ENCODE measurements at places on chromosomes 3 and 15. TPM values are rescaled to one million over a fixed set of nuclear protein-coding genes. Genes with fewer than 3 reads are reported as not detected.

DNA sequence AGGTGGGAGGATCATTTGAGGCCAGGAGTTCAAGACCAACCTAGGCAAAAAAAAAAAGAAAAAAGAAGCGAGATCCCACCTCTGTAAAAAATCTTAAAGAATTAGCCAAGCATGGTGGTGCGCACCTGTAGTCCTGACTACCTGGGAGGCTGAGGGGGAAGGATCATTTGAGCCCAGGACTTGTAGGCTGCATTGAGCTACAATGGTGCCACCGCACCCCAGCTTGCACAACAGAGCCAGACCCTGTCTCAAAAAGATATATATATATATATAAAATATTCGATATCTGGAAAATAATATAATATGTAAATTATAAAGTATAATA is 1.1 kb upstream of the IMP3 start:
- DNase-seq, result no peak

MITF gene
- 11.4 TPM for total RNA-seq

DNA sequence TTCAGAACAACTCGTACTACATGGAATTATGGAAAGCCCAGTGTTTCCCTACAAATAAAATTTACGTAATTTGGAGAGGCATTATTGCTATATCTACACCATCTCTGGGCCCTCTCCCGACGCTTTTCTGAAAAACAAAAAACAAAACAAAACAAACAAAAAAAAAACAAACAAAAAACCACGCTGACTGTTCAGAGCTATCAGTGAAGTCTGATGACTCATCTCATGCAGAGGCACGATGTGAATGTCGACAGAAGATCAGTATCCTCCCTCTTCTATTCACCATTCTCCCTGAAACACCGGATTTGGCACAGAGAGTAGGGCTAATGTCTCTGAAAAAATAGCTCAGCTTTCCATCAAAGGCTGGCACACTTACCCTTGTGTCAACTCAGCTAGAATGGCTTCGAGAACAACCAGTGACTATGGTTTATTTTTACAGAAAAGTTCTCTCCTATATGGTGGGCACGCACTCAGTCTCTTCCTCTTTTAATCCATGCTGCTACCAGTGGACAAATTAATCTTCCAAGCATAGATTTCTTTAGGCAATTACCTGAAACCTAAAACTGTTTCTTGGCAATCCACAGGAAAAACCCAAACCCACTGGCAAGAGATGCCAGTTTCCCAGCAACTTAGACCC is 1.5 kb downstream of the CRBN start:
- no peak for DNase-seq

FEZF2 gene
- not detected for total RNA-seq

GRCh38 chr3:38950581-38950980 is 101.2 kb downstream of the SCN11A start:
- no peak for DNase-seq

- no peak for DNase-seq
Observed at GRCh38 chr15:37038716-37039106, 61.6 kb downstream of the MEIS2 start.

H1-8 gene
- total RNA-seq, result not detected

PYGO1 gene
- total RNA-seq, result 9.8 TPM

DNA sequence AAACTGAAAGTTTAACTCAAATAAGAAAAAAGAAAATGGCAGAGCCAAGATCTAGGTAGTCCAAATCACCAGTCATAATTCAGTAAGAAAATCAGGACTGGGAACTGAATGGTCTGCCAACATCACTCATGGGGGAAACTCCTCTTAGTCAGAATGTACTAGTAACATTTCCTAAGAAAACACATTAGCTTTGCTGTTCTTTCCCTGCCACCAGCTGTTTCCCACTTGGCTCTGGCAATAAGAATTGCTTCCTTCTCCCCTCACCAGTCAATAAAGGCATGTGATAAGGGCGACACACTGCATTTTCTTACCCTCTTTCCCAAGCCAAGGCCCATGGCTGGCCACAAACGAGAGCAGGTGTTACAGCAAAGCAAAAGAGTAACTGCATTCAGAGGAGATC is 46.1 kb downstream of the PIK3R4 start:
- peak; percentile 40 for DNase-seq

SLC25A26 gene
- 17.8 TPM for total RNA-seq

DNA sequence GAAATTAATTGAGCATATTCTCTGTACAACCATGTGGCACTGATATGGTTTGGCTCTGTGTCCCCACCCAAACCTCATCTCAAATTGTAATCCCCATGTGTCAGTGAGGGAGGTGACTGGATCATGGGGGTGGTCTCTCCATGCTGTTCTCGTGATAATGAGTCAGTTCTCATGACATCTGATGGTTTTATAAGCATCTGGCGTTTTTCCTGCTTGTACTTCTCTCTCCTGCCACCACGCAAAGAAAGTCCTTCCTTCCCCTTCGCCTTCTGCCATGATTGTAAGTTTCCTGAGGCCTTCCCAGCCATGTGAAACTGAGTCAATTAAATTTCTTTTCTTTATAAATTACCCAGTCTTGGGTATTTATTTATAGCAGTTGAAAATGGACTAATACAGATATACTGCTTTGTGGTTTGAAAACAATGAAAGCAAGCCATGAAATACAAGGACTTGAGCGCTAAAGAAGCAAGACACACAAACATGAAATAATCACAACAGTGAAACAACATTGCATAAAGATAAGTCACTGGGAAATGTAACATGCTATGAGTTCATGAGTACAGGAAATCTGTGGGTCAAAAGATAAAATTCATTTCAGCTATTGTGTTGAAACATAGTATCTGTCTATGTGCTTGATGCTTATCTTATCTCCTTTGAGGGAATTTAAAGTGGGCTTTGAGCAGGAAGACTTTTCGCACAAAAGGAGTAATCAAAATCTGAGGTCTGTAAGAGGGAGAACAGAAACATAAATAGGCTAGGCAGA is 288.7 kb downstream of the GBE1 start:
- no peak for DNase-seq

Data from Daoy (cell line).